ENCODE measurements at places on chromosomes 7 and 10.

- DNase-seq, result no peak
These were observed 983 bp downstream of the TNRC18 start for GRCh38 chr7:5422396-5423305.

DNA sequence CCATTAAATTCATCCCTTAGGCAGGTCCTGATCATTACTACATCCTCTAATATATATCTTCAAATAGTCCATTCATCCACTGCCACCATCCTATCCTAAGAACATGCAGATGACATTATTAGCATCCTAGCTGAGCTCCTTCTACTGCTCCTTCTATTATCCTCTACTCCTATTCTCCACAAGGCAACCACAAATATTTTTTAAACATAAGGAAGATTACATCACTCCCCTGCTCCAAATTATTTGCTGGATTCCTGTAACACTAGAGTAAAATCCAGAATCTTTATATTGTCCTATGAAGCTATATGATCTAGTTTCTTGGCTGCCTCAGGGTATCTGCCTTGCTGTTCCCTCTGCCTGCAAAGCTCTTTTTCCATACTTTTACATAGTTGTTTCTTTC is 176.3 kb upstream of the SLC26A5 start:
- no peak for DNase-seq

GRCh38 chr10:96626795-96627194 is 40.0 kb upstream of the TM9SF3 start:
- peak; percentile 22 for DNase-seq

GRCh38 chr7:89514970-89515369 is 639.3 kb upstream of the STEAP1 start:
- no peak for DNase-seq

GRCh38 chr10:30985512-30985911 is 46.2 kb downstream of the ZNF438 start:
- no peak for DNase-seq

GRCh38 chr10:31187182-31187581 is 131.8 kb upstream of the ZEB1 start:
- DNase-seq, result no peak

GRCh38 chr10:15858861-15859281 is 1.4 kb downstream of the MINDY3 start:
- DNase-seq, result no peak

DNA sequence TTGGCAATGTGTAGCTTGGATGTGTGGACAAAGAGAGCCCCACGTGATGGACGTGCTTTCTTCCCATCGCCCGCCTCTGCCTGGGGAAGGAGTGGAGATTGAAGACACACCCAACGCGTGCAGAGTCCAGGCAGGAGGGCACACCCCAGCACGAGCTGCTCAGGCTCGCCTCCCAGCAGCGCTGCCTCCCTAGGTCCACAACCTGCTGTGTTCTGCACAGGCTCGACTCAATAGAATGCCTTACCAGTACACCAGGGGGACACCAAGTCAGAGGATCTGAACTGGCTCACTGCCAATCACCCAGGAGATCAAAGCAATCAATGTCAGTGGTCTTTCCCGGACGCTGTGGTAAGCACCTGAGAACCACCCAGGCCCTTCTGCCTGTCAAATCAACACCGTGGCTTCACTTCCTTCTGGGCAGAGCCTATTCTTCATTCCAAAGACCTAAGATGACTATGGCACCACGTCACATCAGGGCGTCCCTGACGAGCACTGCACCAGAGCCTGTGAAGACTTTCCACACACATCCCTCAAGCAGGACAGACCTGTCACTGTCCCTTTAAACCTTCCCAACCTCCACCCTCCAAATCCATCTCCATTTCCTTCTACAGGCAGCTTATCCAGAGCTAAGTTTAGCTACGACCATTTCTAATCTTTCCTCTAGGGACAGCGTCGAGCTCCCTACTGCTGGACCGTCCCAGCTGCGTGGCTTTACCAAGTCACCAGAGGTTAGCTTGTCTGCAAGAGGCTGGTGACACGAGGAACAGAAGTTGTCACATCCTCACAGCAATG is 72.3 kb downstream of the AMZ1 start:
- DNase-seq, result peak; percentile 45

DNA sequence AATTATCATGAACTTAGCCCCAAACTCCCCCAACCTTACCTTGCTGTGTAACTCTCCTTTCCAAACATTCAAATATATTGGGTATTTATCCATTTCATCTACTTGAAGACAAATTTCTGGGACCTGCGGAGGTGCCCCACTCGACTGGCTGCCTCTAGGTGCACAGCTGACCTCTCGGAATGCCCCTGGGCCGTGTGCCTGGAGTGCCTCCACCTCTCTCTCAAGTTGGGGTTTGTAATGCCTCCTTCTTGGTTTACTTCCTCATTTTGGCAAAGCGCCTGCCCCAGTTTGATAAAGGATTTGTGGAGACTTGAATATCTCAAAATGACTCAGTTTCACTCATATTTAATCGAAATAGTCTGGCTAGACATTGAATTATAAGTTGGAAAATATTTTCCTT is 16.6 kb downstream of the ZNF777 start:
- no peak for DNase-seq

GRCh38 chr7:151686826-151687225 is 167.1 kb upstream of the RHEB start:
- no peak for DNase-seq

DNA sequence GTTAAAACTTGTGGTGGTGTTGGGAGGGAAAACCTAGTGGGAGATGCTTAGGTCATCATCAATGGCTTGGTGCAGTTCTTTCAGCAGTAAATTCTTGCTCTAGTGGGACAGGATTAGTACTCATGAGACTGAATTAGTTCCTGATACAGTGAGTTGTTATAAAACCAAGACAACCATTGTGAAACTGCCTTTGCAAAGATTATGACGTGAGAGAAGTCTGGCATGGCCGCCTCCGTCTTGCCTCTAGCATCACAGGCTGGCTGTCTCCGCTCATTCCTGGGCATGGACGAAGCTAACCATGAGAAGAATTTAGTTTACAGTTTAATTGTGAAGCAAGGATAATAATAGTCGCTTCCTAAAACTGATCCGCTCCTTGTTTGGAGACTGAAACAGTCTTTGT is 186.4 kb downstream of the KIF20B start:
- DNase-seq, result peak; percentile 40

DNA sequence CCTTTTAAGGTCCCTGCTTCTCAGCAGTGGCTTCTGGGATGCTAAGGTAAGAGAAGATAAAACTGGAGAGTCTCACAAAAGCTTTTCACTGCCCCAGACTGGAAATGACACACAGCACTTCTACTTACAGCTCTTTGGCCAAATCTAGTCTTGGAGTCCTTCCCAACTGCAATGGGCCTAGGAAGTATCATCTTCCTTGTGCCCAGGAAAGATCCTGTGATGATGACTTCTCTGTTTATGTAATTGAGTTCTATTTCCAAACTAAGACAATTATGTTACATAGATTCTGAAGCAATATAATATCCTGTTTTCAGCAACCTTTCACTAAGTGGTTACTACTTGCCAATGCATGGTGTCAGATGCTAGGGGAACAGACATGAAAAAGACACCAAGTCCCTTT is 234.1 kb downstream of the PTEN start:
- no peak for DNase-seq

DNA sequence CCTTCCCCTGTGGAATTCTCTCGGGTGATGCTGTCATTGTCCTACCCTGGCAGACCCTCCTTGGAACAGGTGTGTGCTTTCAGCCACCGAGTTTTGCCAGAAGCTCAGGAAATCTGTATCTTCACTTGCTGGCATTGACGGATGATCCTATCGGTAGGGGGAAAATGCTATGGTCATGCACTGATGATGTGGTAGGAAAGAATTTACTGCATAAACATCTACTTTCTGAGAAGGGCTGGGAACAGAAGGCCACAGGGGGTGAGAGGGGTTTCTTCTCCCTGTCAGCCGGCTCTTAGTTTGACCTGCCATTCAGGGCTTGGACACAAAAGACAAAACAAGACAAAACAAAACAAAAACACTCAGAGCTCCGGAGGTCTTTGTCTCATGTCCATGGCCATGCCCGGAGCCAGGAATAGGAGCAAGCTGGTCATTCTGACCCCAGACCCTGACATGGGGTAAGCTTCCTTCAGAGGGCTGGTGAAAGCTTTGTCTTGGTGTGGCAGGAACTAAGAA is 43.6 kb upstream of the CARD11 start:
- no peak for DNase-seq

DNA sequence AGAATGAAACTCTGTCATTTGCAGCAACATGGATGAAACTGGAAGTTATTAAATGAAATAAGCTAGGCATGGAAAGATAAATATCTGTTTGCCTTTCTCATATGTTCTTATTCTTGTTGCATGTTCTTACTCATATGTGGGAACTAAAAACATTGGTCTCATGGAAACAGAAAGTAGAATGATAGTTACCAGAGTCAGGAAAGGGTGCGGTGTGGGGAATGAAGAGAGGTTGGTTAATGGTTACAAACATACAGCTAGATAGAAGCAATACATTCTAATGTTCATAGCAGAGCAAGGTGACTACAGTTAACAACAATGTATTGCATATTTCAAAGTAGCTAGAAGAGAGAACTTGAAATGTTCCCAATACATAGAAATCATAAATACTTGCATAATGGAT is 105.1 kb downstream of the FAM107B start:
- no peak for DNase-seq

DNA sequence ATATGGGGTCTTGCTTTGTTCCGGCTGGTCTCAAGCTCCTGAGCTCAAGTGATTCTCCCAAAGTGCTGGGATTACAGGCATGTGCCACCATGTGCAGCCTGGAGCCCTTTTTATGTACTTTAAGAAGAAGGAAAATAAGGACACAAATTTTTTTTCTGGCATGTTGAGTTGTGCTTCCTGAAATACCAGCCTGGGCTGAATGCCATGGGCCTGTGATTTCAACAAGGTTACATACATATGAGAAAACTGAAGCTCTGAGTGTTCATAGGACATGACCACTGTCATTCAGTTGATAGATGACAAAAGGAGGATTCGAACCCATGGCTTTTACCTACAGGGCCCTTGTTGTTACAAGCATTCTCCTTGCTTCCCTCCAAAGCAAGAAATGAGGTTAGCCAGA is 36.1 kb downstream of the ST8SIA6 start:
- DNase-seq, result no peak

GRCh38 chr10:67549390-67549789 is 146.6 kb downstream of the CTNNA3 start:
- DNase-seq, result no peak

- DNase-seq, result no peak
These were observed 77.0 kb downstream of the ARL4A start for GRCh38 chr7:12764458-12764891.

DNA sequence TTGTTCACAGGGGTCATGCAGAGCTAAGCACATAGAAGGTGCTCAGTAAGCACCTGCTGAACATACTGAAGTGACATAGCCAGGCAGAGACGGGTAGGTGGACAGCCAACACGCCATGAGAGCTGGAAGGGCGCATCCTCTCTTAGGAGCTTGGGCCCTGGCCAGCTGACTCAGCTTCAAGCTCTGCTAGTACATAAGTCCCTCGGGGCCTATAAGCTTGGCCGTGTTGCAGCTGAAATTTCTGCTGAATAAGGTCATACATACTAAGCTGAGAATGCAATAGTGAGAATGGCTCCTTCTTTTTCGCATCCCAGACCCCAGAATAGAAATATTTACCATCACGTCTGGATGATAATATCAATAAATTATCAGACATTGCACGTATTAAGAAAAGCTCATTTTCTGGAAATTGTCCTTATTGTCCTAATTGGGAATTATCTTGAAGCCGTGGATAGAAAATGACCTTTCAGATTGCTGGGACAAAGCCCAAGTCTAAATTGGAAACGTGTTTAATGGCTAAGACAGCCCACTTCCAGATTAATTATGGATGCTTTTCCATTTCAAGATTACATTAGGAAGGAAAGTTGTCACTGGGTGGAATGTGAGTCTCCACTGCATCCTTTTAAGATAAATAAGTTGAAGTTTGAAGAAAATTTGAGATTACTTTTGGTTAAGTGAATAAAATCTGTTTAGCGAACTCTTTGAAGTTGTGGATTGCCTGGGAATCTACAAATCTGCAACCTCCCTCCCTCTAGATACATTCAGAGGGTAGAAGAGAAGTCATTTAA is 287.1 kb upstream of the C7orf33 start:
- DNase-seq, result no peak

DNA sequence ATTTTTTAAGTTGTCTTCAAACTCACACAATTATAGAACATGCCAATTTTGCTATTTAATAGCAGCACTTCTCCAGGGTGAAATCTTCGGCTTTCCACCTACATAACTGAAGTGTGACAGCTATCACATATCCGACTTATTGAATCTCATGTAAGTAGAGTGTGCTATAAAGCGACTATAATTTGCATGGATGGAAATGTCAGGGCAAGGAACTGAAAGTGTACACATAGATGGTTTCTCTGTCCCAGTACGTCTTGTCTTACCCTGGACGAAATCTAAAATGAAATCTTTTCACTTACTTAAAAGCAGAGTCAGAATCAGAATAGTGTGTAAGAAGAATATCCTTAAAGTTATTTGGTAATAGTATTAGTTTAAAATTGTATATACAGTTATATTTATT is 132.3 kb downstream of the THSD7A start:
- peak; percentile 9 for DNase-seq

DNA sequence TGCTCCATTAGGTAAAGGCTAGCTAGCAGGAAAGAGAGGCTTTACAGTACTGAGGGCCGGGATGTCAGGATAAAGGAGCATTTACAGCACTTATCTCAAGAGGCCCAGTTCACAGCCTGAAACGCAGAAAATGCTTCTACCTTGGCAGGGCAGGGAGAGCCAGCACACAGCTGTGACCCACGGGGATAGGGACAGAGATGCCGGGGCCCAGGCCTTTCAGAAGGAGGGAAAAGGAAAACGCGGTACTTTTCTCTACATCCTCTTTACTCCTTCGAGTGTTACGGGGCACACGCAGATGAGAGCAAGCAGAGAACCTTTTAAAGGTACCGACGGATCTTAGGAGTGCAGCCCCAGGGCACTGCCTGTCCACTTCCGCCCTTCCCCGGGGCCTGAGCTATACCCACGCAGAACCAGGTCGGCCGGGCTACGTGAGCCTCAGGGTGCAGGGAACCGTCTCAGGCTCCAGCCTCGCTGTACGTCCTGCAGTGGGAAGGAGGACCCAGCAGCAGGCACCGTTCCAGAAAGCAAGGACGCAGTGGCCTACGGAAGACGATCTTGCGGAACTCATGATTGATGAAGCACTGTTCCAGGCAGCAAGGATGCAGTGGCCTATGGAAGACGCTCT is 232.3 kb downstream of the ELFN1 start:
- DNase-seq, result no peak

DNA sequence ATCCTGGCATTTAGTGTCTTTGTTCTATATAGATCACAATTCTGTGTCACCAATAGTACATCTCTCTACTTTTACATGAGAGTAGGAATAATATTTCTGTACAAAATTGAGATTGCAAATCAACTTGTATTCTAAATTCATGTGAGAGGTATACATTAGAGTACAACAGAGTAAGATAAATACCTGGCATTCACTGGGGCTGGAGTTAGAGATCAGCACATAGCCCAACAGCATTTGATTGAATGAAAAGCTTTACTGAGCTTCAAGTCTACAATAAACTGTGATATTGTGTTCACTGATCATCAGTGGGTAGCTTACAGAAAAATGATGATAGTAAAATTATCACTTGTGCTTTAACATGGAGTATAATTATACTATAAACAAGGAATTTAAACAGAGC is 1114.7 kb downstream of the REEP3 start:
- no peak for DNase-seq

All from GM12865 (cell line).